SHP77 treated with DMSO at 0.1 percent for 48 hours (cell line): ENCODE measurements at places on chromosomes 7 and 10.

DNA sequence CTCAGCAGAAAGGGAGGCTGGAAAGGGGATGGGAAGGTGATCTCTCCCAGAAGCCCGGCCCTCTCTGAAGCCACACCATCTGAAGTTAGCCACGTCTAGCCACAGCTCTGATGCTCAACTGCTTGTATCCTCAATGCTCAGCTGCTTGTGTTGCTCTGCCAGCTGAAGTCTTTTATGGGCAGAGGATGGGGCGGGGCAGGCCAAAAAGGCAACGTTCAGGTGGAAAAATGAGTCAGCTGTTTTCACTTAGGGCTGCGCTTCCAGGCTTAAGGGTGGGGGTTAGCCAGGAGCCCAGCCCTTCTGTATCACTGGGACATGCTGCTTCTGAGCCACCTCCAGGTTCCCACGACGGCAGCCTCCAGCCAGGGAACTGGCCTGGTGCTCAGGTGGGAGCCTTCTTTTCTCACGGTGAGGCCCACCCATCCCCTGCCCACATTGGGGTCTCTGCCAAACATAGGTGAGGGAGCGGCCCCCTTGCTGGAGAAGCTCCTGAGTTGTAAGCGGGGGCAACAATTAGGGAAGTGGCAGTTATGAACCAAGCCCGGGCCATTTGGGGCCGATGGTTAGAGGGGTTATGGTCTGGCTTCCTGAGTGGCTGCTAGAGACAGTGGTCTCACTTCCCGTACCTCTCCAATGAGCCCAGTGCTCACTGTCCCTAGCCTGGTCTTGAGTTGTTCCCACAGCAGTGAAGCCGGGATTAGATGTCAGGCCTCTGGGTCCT is 44.9 kb upstream of the CNPY1 start:
- no peak for DNase-seq

- DNase-seq = no peak
Observed at GRCh38 chr10:31583293-31583692, 264.3 kb downstream of the ZEB1 start.

GRCh38 chr7:99000196-99000903 is 122.0 kb downstream of the TRRAP start:
- DNase-seq = no peak

- no peak for DNase-seq
Observed at GRCh38 chr10:21624951-21625350, 90.9 kb downstream of the MLLT10 start.

DNA sequence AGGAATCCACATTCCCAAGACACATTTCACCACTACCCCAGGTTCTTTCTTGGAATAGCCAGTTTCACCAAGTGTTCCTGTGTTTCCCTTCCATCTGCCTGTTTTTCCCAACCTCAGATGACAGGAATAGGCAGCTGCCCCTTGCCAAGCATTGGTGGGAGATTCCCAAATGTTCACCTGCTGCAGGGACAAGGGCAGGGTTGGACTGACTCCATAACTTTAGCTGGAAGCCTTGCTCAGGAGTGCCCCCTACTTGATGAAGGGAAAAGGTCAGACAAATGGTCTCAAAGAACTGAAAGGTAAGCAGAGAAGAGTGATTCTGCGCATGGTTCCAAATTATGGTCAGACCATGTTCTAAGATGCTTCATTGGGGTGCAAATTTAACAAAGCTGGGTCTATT is 45.1 kb upstream of the LYZL1 start:
- DNase-seq = no peak

- no peak for DNase-seq
Observed at GRCh38 chr10:1626835-1627234, 110.5 kb downstream of the ADARB2 start.

DNA sequence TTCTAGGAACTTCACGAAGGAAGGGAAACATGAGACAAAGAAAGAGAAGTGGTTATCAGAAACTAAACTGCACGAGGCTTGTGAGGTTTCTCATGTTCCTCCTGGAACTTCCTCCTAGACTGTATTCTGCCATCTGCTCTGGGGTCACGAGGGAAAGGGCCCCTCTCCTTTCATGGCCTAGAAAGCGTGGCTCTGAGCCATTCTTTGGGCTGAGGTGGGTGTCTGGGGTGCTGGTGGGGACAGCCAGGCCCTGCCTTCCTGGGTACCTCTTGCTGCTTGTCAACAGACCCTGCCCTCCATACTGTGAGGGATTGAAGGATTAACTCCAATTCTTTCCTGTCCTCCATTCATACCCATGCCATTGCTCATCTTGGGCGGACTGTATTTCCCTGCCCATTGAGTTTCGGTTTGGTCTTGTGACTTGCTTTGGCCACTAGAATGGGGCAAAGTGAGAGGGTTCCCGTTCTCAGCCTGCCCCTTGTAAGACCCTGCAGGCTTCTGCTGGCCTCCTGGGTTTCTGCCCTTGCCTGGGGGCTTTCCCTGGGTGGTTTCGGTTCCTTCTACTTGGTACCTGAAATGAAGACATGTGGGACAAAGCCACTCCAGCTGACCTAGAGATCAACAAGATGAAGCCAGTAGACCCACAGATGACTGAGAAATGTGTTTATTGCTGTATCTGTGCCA is 14.9 kb upstream of the GIMAP8 start:
- DNase-seq = no peak

DNA sequence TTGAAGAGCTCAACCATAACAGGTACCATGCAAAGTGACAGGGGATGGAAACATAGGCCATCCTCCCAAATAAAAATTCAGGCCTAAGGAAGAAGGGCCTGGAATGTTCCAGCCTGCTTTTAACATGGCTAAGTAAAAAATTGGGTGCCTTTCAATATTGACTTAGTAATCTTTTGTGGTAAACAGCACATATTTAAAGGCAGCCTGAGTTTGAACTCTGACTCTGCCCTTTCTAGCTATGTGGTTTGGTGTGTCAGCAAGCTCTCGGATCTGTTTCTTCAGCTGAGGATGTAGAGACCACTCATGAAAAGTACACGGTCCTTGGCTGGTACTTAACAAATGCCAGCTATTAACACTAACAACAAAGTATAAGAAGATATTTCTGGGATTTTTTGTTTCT is 191.8 kb upstream of the CDCA7L start:
- DNase-seq = no peak

DNA sequence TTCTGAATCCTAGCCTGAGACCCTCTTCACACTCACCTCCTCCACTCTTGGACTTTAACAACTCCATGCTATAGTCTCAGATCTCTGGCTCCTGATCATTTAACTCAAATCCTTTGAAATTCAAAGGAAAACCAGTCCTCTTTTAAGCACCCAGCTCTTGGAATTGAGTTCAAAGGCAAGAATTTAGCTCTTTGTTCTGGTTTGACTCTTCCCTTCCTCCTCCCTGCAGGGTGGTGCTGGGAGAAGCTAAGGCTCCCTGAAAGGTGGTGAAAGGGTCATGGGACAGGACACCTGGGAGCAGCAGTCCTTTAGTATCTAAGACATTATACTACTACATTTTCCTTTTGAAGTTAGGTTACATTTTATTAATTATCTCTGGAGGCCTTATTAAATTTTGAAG is 259.4 kb downstream of the CCSER2 start:
- no peak for DNase-seq

- DNase-seq = no peak
Observed at GRCh38 chr10:103885617-103886016, 30.2 kb upstream of the SH3PXD2A start.
